A549 (cell line): ENCODE measurements at places on chromosomes 13 and 19. TPM values are rescaled to one million over a fixed set of nuclear protein-coding genes. Genes with fewer than 3 reads are reported as not detected.

Gene MYH14
- polyA plus RNA-seq, result 6.4 to 7.0 TPM (median 6.5 TPM) in 3 replicates

Gene ZNF43
- 8.3 to 9.6 TPM (median 9.3 TPM) in 3 replicates for polyA plus RNA-seq

DNA sequence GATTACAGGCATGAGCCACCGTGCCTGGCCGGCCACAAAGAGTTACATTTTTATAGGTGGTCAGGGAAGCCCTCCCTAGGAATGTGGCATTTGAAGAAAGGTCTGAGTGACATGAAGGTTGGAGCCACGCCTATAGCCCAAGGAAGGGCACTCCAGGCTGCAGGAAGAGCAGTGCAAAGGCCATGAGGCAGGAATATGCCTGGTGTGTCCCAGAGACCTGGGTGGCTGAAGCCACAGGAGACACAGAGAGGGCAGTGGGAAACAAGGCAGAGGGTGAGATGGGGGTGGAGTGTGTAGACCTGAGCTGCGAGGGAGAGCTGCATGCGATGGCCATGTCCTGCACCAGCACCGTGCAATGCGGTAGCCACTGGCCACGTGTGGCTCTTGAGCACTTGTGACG lies 4.9 kb downstream of the PNMA8B start:
- no peak for DNase-seq

DNA sequence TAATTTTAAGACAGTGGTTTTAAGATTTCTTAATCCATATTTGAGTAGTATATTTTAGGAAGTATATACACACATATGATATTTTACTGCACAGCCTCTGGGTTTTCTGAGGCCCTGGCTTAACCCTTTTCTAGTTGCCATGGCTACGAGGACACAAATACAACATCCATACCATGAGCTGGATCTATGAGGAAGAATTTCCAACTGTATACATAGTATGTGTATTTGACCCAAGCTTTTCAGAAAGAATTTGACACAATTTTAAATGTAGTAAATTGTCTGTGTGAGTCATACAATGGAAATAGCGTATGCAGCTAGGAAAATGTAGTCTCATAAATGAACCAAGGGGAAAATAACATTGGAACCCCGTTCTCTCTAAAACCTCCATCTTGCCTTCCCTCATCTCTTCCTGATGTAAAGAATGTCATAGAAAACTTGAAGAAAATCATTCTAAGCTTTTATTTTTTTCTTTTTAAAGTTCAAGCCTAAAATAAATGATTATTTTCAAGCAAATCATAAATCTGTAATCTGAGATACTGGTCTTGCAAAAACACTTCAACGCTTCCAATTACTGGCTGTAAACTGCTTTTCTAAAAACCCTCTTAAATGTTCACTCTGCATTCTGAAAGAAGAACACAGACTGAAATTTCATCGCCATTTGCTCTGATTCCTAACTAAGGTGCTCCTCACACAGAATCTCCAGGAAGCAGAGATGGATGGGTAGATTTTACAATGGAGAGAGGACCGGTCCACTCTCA lies 172.4 kb downstream of the LACC1 start:
- DNase-seq, result peak; percentile 59

DNA sequence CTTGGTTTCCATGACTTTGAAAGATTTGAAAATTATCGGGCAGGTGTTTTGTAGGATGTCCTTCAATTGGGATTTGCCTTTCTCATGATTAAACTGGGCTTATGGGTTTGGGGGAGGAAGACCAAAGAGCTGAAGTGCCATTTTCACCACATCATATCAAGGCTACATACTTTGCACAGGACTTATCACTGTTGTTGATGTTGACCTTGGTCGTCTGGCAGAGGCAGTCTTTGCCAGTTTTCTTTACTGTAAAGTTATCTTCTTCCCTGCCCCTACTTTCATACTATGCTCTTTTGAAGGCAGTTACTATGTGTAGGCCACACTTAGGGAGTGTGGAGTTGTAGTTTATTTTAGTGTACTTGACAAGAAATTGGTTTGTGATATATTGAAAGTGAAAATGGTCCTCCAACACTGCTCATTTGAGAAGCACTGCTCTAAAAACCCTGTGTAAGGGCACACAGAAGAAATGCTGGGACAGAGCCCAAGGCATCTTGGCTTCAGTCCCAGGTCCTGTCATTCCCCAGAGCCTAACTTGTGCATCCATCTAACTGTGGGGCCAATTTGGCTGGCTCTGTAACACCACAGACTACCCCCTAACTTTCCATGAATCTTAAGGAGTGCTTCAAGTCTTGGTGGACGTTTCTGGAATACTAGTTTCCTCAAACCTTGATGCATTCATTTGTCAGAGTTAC lies 384.9 kb downstream of the KCNRG start:
- DNase-seq, result no peak
